ENCODE measurements at places on chromosomes 12 and 14. TPM values are rescaled to one million over a fixed set of nuclear protein-coding genes. Genes with fewer than 3 reads are reported as not detected.

DNA sequence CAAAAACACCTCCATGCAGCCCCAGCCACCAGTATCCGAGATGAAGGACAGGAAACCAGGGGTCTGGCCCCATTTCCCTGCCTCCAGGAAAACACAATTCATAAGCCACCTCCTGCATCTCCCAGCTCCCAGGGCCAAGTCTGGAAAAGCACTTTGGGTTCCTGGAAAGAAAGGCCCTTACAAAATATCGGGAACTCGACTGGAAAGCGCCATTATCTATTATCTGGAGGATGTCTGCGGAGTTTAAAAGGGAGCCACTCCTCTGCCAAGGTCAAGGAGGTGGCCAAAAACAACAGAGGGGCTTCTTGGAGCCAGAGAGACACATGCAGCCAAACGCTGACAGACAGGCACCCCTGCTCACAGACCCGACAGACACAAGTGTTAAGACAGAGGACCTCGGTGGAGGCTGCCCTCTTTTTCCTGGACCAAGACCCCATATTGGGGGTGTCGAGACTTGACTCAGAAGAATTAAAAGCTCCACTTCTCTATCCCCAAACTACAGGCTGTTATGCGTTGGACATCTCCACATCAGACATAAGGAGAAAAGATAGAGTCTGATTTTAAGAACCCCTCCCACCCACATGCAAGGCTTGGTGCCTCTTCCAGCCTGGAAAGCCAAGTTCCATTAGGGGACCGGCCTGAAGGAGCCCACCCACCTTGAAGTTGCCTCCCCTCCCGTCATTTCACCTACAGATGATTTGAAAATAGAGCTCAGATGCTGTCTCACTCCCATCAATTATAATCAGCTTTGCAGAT is 9.6 kb downstream of the ACTN1 start:
- H3K27me3 ChIP-seq = no peaks in the 10 kb centered on the region
- no peaks in the 10 kb centered on the region for H3K4me1 ChIP-seq
- no peak overlapping the region for H3K27ac ChIP-seq
- no peak for DNase-seq

DNA sequence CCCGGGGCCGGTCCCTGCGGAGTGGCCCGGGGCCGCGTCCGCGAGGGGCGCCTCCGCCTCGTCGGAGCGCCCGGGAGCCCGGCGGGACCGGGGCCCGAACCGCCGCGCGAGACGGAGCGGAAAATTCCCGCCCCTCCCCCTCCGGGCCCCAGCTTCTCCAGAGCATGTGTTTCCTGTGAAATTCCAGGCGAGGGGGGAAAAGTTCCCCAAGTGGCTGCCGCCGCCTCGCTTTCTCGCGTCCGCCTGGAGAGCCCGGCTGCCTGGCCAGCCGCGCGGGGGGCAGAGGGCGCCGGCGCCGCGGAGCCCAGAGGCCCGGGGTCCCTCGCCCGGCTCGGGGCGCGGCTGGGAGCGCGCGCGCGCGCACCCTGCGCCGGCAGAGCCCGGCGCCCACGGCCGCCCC is 904 bp downstream of the CACNA1C start:
- H3K36me3 ChIP-seq = no peaks in the 10 kb centered on the region
- H3K27ac ChIP-seq = no peak overlapping the region
- H3K27me3 ChIP-seq = peaks cover 37% of the 10 kb centered on the region
- no peak overlapping the region for H3K4me3 ChIP-seq
- DNase-seq = no peak

DNA sequence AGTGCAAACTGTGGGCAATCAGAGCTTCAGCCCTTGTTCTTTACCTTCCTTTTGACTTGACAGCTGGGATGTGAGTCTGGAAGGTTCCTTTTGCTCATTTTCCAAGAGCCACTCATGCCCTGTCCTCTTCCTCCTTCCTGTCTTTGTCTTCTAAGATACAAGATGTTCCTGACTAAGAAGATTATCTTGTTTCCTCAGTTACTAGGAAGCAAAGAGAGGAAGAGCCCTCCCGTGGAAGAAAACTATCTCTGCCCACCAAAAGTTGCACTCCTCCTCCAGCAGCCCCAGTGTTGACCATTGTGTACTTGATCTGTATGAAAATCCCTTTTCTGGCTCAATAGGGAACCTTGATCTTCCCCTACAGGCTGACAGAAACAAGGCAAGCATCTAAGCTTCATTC is 138.0 kb downstream of the C12orf75 start:
- no peaks in the 10 kb centered on the region for H3K4me1 ChIP-seq
- no peaks in the 10 kb centered on the region for H3K36me3 ChIP-seq
- DNase-seq = no peak
- no peak overlapping the region for H3K4me3 ChIP-seq
- no peak overlapping the region for H3K27ac ChIP-seq
- no peaks in the 10 kb centered on the region for H3K27me3 ChIP-seq

DNA sequence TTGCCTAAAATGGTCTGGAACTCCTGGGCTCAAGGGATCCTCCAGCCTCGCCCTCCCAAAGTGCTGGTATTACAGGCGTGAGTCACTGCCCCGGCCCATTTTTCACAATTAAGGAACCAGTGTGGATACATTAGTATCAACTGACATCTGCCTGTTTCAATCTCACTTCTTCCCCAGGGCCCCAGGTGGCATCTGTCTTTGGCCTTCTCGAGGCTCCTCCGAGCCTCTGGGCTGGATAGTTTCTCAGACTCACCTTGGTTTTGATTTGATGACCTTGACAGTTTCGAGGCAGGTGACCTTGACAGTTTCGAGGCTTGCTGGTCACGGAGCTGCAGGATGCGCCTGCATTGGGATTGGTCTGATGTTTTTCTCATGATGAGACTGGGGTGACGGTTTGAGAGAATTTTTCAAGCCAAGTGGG is 41.0 kb upstream of the NCOR2 start:
- H3K4me3 ChIP-seq = no peak overlapping the region
- H3K4me1 ChIP-seq = peaks cover 29% of the 10 kb centered on the region
- H3K27ac ChIP-seq = peak overlapping the region; percentile 8
- no peaks in the 10 kb centered on the region for H3K36me3 ChIP-seq
- peak; percentile 46 for DNase-seq

GRCh38 chr12:31323391-31324115 is 2.4 kb downstream of the SINHCAF start:
- H3K4me1 ChIP-seq = peaks cover 48% of the 10 kb centered on the region
- DNase-seq = no peak
- peaks cover 2% of the 10 kb centered on the region for H3K36me3 ChIP-seq
- H3K4me3 ChIP-seq = peak overlapping the region; percentile 96
- peak overlapping the region; percentile 97 for H3K27ac ChIP-seq

- H3K4me1 ChIP-seq = peaks cover 10% of the 10 kb centered on the region
- no peak overlapping the region for H3K27ac ChIP-seq
- no peaks in the 10 kb centered on the region for H3K36me3 ChIP-seq
- no peak overlapping the region for H3K4me3 ChIP-seq
Measured at GRCh38 chr12:8508910-8509841, 4.1 kb upstream of the CLEC4D start.

- peaks cover 3% of the 10 kb centered on the region for H3K27me3 ChIP-seq
- no peak overlapping the region for H3K27ac ChIP-seq
- no peaks in the 10 kb centered on the region for H3K36me3 ChIP-seq
- no peak for DNase-seq
- peaks cover 34% of the 10 kb centered on the region for H3K4me1 ChIP-seq
Measured at GRCh38 chr12:57849035-57849434, 2.5 kb upstream of the CTDSP2 start.

GRCh38 chr14:54329082-54329695 is 67.6 kb upstream of the CDKN3 start:
- H3K27me3 ChIP-seq = no peaks in the 10 kb centered on the region
- no peaks in the 10 kb centered on the region for H3K4me1 ChIP-seq
- no peak overlapping the region for H3K27ac ChIP-seq
- DNase-seq = peak; percentile 18
- no peaks in the 10 kb centered on the region for H3K36me3 ChIP-seq
- no peak overlapping the region for H3K4me3 ChIP-seq

GRCh38 chr14:67487937-67488893 is at the start of gene TMEM229B:
TMEM229B (minus strand) TSS chr14:67488721; CDS start chr14:67473923, 14,798 bp downstream.
- peak within 1 kb of the TSS; percentile 47 for H3K4me3 ChIP-seq
- H3K36me3 ChIP-seq = no peaks in the 10 kb centered on the region
- H3K4me1 ChIP-seq = peaks cover 77% of the 10 kb centered on the region
- H3K27me3 ChIP-seq = no peaks in the 10 kb centered on the region

- H3K4me3 ChIP-seq = no peak overlapping the region
- H3K27me3 ChIP-seq = no peaks in the 10 kb centered on the region
- no peaks in the 10 kb centered on the region for H3K4me1 ChIP-seq
- H3K36me3 ChIP-seq = no peaks in the 10 kb centered on the region
- DNase-seq = no peak
Measured at GRCh38 chr12:75834591-75834990, 197.0 kb downstream of the PHLDA1 start.

- no peak overlapping the region for H3K4me3 ChIP-seq
- H3K27me3 ChIP-seq = no peaks in the 10 kb centered on the region
Measured at GRCh38 chr14:92759300-92759678, 10.9 kb upstream of the LGMN start.

DNA sequence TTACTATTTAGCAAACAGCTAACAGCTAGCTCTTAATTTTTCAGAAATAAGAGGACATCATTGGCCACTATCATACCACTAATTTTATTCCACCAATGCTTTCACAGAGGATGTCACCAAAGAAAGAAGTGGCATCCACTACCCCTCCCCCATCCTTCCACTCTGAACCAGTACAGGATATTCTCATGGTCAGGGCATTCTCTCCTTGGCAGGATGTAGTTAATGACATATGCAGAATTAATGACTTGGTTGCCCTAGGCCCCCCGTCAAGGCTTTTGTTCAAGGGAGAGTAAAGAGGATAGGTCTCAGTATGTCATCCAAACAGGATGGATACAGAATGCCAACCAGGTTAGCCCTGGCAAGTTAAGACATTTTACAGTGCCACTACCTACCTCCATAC is 18.9 kb upstream of the NUP107 start:
- H3K4me1 ChIP-seq = no peaks in the 10 kb centered on the region
- no peaks in the 10 kb centered on the region for H3K36me3 ChIP-seq
- peak overlapping the region; percentile 35 for H3K27ac ChIP-seq
- no peaks in the 10 kb centered on the region for H3K27me3 ChIP-seq
- no peak overlapping the region for H3K4me3 ChIP-seq

- peaks cover 5% of the 10 kb centered on the region for H3K36me3 ChIP-seq
- peaks cover 11% of the 10 kb centered on the region for H3K4me1 ChIP-seq
- DNase-seq = no peak
Measured at GRCh38 chr12:94618995-94619695, 31.2 kb downstream of the TMCC3 start.

GRCh38 chr14:80560800-80561657 is 349.7 kb upstream of the DIO2 start:
- no peak overlapping the region for H3K4me3 ChIP-seq
- H3K36me3 ChIP-seq = no peaks in the 10 kb centered on the region
- no peaks in the 10 kb centered on the region for H3K4me1 ChIP-seq
- H3K27me3 ChIP-seq = no peaks in the 10 kb centered on the region
- DNase-seq = no peak
- H3K27ac ChIP-seq = no peak overlapping the region

DNA sequence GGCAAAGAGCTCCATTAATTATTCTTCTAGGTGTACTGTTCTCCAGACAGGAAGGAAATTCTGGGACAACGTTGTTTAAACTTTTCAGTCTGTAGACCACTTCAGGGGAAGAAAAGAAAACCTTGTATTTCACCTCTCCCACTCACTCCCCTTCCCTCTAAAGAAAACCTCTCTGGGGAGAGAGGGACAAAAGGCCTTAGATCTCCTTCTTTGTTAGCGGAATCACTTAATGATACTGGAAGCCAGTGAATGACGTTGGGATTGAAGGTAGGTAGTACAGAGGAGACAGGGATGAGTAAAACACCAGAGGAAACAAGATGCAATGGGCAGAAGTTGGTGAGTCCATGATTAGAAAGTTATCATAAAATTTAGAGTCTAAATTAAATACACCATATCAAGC is 38.7 kb upstream of the SGPP1 start:
- peaks cover 22% of the 10 kb centered on the region for H3K4me1 ChIP-seq
- no peak overlapping the region for H3K4me3 ChIP-seq
- H3K27me3 ChIP-seq = no peaks in the 10 kb centered on the region
- no peaks in the 10 kb centered on the region for H3K36me3 ChIP-seq
- no peak for DNase-seq

- DNase-seq = peak; percentile 76
- no peaks in the 10 kb centered on the region for H3K27me3 ChIP-seq
- peak overlapping the region; percentile 52 for H3K4me3 ChIP-seq
- peak overlapping the region; percentile 93 for H3K27ac ChIP-seq
- H3K36me3 ChIP-seq = no peaks in the 10 kb centered on the region
Measured at GRCh38 chr12:47361389-47362021, 281.7 kb upstream of the AMIGO2 start.

GRCh38 chr12:106174876-106175275 is 36.1 kb upstream of the NUAK1 start:
- no peaks in the 10 kb centered on the region for H3K4me1 ChIP-seq
- no peak overlapping the region for H3K4me3 ChIP-seq
- H3K27ac ChIP-seq = no peak overlapping the region
- H3K27me3 ChIP-seq = no peaks in the 10 kb centered on the region
- H3K36me3 ChIP-seq = no peaks in the 10 kb centered on the region
- DNase-seq = no peak

GRCh38 chr14:74538411-74539391 is 45.1 kb downstream of the ISCA2 start:
- H3K4me1 ChIP-seq = no peaks in the 10 kb centered on the region
- H3K4me3 ChIP-seq = no peak overlapping the region
- H3K36me3 ChIP-seq = no peaks in the 10 kb centered on the region
- no peak overlapping the region for H3K27ac ChIP-seq

GRCh38 chr14:94787092-94787491 is 17.2 kb upstream of the GSC start:
- no peak overlapping the region for H3K4me3 ChIP-seq
- DNase-seq = no peak
- H3K27me3 ChIP-seq = no peaks in the 10 kb centered on the region
- no peak overlapping the region for H3K27ac ChIP-seq
- H3K36me3 ChIP-seq = no peaks in the 10 kb centered on the region

GRCh38 chr12:100553936-100554335 is 19.5 kb upstream of the GAS2L3 start:
- H3K36me3 ChIP-seq = no peaks in the 10 kb centered on the region
- no peak overlapping the region for H3K4me3 ChIP-seq
- no peaks in the 10 kb centered on the region for H3K27me3 ChIP-seq
- no peaks in the 10 kb centered on the region for H3K4me1 ChIP-seq

- H3K27me3 ChIP-seq = peaks cover 10% of the 10 kb centered on the region
- H3K4me1 ChIP-seq = no peaks in the 10 kb centered on the region
- no peak overlapping the region for H3K27ac ChIP-seq
- H3K36me3 ChIP-seq = no peaks in the 10 kb centered on the region
- H3K4me3 ChIP-seq = no peak overlapping the region
Measured at GRCh38 chr12:120618954-120619615, 21.3 kb upstream of the CABP1 start.

The LMNTD1 gene
- not detected for polyA plus RNA-seq

The RNASE11 gene
- not detected for polyA plus RNA-seq

The KRT74 gene
- not detected for polyA plus RNA-seq

The TAS2R7 gene
- not detected for polyA plus RNA-seq

The C12orf60 gene
- 0.25 TPM for polyA plus RNA-seq

The FLVCR2 gene
- polyA plus RNA-seq = 0.39 TPM

The SDS gene
- polyA plus RNA-seq = 0.09 TPM

The P3H3 gene
- 0.85 TPM for polyA plus RNA-seq

The CDK4 gene
- polyA plus RNA-seq = 34.8 TPM

The ITGA5 gene
- polyA plus RNA-seq = 3.6 TPM

The PTHLH gene
- not detected for polyA plus RNA-seq

The KLRF2 gene
- not detected for polyA plus RNA-seq

The NFATC4 gene
- polyA plus RNA-seq = 3.7 TPM

All from B cell (primary cell).